ENCODE measurements at places on chromosomes 2 and 18.

GRCh38 chr2:38776531-38776930, 1.5 kb upstream of the GEMIN6 start:
- DNase-seq, result no peak

DNA sequence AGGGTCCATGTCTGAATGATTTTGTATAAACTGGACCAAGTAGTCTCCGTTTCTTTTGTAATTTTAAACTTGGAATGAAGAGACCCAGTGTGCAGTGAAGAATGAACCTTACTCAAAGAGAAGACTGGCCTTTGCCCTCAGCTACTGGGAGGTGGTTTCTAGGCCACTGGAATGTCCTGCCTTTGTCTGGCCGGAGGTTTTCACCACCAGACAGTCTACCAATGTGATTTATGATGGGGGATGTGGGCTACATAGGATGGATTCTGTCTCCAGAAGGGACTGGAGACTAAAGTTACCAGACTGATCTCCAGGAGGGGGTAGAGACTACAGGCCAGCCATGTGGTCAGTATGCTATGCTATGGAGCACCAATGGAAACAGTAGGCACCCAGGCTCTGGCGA, 42.8 kb upstream of the RAB31 start:
- DNase-seq, result no peak

DNA sequence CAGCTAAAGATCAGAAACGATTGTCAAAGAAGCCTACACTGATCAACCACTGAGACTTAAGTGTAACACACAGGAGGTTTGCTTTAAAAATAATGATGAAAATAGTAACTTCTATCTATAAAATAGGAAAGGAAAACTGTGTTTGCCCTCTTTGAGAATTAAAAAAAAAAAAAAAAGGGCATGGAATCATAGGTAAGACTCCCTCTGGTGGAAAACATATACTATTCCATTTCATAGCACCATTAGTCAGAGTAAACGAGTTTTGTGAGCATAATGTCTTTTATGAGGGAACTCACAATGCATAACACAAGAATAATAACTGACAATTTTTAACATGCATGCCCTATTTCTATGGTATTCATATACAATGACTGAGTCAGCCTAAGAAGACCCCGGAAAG, 36.3 kb downstream of the SLC35F5 start:
- DNase-seq, result peak; percentile 21

GRCh38 chr2:206800506-206801417, 35.4 kb downstream of the FASTKD2 start:
- peak; percentile 52 for DNase-seq

- DNase-seq, result no peak
These were observed 1.2 kb upstream of the TRAPPC8 start for GRCh38 chr18:31943878-31944816.

DNA sequence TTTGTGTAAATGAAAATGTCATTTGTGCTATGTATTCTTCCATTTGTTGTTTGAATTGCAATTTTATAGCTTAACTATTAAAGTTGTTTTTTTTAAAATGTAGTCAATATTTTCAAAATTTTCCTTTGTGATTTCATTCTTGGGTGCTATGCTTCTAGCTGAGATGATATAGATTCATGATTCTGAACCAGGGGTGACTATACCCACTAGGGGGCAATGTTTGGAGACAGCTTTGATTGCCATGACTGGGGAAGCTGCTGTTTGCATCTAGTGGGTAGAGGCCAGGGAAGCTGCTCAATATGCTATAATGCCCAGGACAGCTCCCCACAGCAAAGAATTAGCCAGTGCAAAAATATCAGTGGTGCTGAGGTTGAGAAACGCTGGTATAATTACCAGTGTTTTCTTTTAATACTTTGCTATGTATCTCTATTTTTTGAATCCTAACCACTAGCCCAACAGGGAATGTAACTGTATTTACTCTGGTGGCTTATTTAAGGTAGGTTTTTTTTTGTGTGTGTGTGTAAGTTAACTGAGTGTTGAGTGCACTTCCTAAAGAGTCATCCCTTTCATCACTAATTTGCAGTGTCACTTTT, 99.7 kb downstream of the MEP1B start:
- DNase-seq, result peak; percentile 61

DNA sequence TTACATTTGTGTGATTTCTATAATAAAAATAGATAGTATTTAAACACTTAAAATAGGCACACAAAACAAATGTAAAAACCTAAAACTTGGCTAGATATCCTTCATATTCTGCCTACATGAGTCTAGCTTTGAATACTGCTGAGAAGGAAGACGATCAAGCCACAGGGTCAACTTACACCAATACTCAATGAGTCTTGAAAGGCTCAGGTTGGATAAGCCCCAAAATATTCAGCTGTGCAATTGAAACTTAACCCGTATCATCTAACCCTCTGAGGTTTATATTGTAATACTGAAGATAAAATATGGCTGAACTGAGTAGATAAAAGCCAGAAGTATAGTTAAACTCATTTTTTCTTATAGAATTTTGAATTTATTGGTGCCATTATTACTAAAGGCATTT, 313.0 kb upstream of the NRXN1 start:
- DNase-seq, result no peak

DNA sequence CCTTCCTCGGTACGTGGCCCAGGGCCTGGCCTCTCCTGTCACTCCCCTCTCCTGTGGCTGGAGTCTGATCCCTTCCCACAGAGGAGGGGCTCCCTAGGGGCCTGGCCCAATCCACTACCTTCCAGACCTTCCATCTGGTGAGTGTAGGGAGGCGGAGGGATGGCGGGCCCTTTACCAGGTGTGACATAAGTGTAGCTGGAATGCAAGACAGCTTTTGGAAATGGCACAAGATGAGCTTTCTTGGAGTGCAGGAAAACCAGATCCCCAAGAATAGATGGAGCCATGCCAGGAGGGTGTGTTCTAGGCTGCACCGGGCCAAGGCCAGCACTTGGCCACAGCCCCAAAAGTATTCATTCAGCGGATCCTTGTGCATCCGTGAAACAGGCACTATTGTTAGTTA, 30.1 kb downstream of the IGFBP5 start:
- DNase-seq, result no peak

DNA sequence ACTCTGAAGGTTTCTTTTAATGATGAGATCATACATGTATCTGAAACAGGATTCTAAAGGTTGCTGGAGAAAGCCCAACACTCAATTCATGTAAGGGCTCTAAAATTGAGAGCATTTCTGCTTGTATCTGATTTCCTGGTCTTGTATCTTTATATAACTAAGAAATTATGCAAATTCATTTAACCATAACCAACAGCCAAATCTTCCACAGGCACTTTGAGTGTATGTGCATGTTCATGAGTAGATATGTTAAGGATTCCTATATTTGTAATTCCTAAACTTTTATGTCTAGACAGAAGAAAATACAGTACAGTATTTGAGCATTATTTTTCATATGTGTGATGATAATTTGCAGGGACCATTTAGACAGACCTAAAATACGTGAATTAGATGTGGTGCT, 20.4 kb upstream of the PELI1 start:
- DNase-seq, result no peak

- no peak for DNase-seq
These were observed 352.6 kb upstream of the CWC22 start for GRCh38 chr2:180359522-180360282.

DNA sequence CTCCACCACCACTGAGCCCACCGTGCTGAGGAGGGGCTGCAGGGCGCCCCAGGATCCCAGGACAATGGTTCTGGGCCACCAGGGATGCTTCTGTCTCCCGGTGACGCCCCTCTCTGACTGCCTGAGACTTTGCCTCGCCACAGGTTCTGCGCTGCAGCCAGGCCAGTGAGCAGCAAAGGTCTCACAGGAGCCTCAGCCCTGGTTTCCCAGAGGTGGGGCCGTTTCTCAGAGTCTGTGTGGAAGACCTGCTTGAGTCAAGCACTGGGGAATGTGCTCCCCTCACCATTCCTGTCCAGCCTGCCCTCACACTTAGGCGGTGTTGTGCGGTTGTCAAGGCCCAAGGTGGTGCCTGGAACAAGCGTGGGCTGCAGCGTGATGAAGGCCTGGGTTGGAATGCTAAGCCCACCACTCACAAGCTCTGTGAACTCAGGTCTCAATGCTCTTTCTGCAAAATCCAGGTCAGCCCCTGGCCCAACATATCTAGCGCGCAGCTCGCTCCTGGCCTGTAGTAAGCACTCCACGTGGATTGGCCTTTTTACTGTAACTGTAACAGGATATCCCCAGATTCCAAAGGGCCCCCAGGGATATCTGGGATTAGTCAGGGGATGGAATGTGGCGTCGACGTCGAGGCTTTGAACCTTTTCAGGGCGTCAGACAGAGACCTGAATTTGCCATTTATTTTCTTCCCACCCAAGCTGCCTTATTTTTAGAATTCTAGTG, 47.6 kb downstream of the PLB1 start:
- DNase-seq, result no peak

GRCh38 chr2:22499082-22499839, 885.7 kb upstream of the KLHL29 start:
- no peak for DNase-seq

Measured in LoVo (cell line).